ENCODE measurements at places on chromosomes 12 and 14.

DNA sequence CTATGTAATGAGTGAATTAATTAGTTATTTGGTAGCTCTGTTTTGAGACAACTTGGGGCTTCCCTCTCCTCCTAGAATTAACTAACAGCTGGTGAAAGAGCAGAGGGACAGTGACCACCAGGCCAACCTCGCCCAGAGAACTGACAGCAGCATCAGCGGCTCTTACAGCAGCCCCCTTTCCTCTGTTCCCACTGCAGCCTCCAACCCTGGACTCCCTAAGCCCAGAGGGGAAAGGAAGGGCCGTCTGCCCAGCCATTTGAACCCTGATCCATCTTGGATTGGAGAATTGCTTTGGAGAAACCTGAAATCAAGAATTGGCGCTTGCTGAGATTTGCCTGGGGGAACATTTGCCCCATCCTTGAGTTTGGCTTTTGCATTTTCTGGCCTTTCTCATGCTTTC, 45.5 kb downstream of the B4GALNT3 start:
- DNase-seq: no peak

GRCh38 chr12:57803319-57803893, 15.1 kb downstream of the AVIL start:
- no peak for DNase-seq

- DNase-seq: no peak
Observed at GRCh38 chr14:95045836-95046430, 111.4 kb downstream of the DICER1 start.

- no peak for DNase-seq
Observed at GRCh38 chr14:75626396-75626795, 34.3 kb downstream of the ERG28 start.

GRCh38 chr12:120032242-120032641, 43.2 kb downstream of the BICDL1 start:
- no peak for DNase-seq

DNA sequence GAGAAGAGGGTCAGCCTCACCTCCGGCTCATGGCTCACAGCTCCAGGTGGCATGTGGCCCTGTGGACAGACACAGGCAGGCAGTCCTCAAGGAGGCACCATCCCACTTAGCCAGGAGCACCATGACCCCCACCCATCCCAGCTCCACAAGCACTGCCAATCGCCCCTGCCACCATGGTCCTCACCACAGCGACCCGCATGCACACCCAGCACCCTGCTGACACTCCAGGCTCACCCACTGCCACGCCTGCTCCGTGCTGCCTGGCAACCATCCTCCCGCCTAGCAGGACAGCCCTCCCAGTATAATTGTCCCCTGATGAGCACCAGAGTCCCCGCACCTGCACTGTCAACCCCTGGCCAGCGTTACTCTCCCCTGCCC, 50.9 kb downstream of the TRPV4 start:
- DNase-seq: no peak

DNA sequence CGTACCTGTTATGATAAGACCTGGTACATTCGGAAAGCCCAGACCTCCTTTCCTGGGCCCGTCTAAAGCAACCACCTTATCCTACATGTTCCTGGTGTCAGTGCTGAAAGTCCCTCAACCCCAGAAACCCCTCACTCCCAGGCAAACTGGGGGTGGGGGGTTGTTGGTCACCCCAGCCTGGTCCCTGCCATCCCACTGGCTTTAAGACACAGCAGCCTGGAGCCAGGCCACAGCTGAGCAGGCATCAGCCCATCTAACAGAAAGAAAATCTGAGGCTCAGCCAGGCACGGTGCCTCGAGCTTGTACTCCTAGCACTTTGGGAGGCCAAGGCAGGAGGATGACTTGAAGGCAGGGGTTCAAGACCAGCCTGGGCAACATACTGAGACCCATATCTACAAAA, 4.5 kb downstream of the SELPLG start:
- DNase-seq: no peak

DNA sequence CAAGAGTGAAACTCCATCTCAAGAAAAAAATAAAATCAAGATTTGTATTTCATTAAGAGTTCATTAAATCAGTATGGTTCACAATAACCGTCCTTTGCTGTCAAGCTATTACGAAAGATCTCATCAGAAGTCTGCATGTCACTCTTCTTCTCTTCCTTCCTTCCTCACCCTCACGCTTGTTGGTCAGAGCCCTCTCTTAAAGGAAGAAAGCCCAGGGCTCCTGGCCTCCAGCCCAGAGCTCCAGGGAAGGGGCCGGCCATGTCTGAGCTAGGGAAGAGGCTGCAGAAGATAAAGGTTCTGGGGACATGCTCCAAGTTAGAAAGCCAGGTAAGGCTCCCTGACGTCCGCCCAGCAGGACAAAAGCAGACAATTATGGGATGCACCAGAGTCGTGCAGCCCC, 43.1 kb upstream of the DLK1 start:
- DNase-seq: no peak

DNA sequence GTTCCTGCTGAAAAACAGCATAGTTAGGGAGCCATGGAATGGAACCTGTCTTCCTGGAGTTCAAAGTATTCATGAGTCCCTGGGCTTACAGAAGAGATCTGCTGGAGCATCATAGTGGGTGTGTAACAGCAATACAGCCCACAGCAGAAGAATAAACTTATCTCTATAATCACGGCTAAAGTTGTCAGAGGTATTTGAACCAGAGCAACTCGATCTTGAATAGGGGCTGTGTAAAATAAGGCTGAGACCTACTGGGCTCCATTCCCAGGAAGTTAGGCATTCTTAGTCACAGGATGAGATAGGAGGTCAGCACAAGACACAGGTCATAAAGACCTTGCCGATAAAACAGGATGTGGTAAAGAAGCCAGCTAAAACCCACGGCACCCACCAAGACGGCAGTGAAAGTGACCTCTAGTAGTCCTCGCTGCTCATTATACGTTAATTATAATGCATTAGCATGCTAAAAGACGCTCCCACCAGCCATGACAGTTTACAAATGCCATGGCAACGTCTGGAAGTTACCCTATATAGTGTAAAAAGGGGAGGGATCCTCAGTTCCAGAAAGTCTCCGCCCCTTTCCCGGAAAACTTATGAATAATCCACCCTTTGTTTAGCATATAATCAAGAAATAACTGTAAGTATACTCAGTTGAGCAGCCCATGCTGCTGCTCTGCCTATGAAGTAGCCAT, 223.4 kb downstream of the PCNX1 start:
- no peak for DNase-seq
